A549 (cell line): ENCODE measurements at places on chromosomes 1 and 21.

DNA sequence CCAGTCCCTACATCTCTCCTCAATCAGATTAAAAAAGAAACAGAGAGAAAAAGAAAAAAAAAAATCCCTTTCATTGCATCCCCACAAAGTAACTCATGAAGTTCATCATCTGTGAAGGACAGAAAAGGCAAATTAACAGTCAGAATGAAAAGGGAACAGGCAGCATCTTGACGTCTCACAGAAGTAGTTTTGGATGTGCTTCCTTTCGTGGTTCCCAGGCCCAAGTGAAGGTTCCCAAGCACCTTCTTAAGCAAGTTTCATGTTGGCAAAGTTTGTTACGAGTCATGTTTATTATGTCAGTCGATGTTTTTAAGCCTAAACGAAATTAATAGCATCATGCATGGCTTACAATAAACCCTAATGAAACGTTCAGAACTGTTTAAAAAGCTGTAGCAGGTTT lies 475.2 kb downstream of the SETD4 start:
- DNase-seq, result no peak

DNA sequence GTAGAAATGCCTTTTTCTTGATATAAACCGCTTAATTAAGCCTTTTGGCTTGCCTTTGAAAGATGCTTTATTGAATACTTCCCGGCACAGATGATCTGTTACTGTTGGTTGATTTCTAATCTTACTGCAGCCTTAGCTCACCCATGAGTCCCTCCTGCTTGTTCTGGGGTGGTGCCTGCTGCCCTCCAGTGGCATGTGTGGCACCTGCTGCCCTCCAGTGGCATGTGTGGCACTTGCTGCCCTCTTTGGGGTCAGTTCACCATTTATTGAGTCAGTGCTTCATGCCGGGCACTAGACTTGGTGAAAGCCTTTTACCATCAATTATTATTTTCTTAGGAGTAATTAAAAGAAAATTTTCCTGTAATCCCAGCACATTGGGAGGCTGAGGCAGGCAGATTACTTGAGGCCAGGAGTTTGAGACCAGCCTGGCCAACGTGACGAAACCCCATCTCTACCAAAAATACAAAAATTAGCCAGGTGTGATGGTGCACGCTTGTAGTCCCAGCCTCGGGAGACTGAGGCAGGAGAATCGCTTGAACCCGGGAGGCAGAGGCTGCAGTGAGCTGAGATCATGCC lies 54.3 kb downstream of the ADARB1 start:
- peak; percentile 74 for DNase-seq

GRCh38 chr1:73859227-73859626 lies 338.7 kb downstream of the LRRIQ3 start:
- no peak for DNase-seq

GRCh38 chr21:43609501-43610340 lies 49.6 kb downstream of the HSF2BP start:
- DNase-seq, result no peak
